ENCODE measurements at places on chromosomes 6 and 20. TPM values are rescaled to one million over a fixed set of nuclear protein-coding genes. Genes with fewer than 3 reads are reported as not detected.

DNA sequence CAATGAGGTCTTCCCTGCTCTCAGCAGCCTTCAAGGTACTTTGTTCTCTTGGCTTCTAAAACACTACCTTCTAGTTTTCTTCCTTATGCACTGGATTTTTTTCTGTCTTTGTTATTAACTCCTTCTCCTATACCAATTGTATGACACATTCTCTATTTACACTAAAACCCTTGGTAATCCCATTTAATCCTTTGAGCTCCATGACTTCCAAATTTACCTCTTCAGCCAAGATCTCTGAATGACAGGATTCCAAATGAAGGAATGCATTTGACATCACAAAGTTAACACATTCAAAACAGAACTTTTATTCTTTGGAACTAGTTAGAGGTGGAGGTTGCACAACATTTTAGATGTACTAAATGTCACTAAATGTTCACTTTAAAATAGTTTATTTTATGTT lies 86.6 kb upstream of the SAMD5 start:
- DNase-seq, result no peak

- DNase-seq, result no peak
These were observed 479.0 kb downstream of the PKHD1 start for GRCh38 chr6:51608383-51608782.

DNA sequence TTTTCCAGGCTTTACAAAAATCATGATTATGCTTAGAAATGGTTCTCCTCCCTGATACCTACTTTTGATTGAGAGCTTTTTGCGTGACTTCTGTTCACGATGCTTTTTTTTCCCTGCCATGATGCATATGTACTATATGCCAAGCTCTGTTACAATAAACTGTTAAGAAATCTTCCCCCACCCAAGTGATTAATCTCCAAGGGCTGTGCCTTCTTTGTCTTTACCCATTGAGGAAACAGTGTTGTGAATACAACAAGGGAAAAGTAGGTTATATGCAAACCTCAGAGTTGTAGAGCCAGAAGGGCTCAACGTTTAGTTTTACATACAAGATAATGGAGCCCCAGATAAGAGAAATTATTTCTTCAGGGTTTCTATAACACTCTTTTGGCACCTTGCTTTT lies 34.1 kb upstream of the MYLK2 start:
- no peak for DNase-seq

DNA sequence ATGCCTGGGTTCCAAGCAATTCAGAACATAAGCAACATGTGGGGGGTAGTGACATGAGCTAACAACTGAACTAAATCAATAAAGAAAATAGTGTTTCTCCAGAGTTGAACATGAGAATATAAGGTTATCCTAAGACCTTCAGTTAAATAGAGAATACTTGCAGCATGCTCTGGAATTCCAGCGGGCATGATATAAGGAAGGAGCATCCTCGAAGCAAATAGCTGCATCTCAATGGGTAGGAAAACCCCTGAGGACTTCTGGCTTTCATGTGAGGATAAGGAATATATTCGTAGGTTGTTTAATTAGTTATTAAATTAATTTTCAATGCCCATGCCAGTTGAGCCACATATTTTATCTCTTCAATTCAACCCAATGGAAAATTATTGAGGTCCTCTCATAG lies 631.2 kb upstream of the EPHA7 start:
- no peak for DNase-seq

DNA sequence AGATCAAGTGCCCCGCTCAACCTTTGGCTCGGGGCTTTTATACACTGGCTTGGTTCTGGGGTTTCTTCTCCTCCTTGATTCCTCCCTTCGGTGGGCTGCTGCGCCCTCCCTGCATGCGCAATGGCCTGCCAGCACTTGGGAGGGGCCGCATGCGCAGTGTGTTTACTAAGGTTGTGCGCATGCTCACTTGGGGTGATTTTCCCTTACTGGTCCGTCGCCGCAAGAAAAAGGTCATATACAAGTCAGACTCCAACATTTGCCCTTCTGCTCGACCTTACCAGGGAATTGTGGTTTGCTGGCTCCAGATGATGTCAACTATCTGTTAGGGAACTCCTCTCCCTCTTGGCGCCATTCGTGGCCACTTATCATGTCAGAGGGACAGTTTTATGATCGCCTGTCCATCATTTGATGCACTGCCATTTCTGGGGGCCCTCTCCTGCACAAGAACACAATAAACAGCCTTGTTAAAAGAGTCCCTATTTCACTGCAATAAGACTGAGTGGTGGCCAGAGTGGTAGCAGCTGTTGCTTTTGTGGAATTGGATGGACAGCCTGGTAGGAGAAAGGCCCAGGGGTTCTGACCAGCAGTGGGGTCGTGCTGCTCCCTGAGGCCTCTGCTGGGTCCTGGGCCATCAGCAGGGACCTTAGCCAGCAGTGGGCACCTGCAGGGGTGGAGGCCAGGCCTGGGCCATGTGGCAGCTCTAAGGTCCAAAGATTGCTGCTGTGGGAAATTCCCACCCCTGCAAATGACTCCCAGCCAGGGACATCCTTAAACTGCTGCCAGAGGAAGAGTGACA lies 2.8 kb upstream of the LBP start:
- no peak for DNase-seq

- no peak for DNase-seq
These were observed 51.2 kb upstream of the FRMD1 start for GRCh38 chr6:168130168-168130696.

DNA sequence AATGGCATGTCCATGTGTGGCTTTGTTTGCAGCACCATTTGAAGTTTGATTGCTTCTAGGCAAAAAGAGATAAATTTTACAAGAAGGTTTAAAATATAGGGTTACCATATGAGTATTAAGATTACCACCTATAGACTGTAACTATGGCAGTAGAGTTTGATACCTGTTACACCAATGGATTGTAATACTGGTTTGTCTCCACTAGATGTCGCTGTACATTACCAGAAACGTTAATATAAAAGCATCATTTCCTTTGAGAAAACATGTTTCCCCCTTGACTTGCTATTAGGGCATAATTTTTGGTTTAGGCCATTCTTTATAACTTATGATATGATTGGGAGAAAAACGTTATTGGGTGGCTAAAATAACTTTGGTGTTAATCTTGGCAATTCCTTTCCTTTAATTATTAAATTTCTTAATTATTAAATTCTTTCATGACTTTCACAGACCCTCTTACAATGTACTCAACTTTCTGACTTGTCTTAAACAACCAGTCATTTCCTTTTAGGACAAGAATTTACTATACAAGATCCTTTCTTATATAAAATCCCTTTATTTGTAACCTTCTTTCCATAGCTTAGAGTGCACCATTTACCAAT lies 42.8 kb downstream of the HLA-DPB1 start:
- DNase-seq, result no peak

DNA sequence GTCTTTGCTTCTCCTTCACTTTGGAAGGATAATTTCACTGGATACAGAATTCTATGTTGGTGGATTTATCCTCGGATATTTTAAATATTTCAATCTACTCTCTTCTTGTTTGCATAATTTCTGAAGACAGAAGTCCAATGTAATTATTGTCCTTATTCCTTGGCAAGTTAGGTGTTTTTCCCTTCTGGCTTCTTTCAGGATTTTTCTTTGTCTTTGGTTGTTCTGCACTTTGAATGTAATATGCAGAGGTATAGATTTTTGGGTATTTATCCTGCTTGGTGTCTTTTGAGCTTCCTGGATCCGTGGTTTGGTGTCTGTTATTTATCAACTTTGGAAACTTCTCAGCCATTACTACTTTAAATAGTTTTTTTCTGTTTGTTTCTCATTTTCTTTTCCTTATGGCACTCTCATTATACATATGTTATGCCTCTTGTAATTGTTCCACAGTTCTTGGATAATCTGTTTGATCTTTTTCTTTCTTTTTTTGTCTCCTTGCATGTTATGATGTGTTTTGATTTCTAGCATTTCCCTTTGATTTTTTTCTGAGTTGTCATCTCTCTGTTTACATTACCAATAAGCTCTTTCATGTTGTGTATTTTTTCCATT lies 48.6 kb upstream of the ATXN1 start:
- DNase-seq, result no peak

- DNase-seq, result no peak
These were observed 15.0 kb downstream of the FITM2 start for GRCh38 chr20:44296011-44296410.

DNA sequence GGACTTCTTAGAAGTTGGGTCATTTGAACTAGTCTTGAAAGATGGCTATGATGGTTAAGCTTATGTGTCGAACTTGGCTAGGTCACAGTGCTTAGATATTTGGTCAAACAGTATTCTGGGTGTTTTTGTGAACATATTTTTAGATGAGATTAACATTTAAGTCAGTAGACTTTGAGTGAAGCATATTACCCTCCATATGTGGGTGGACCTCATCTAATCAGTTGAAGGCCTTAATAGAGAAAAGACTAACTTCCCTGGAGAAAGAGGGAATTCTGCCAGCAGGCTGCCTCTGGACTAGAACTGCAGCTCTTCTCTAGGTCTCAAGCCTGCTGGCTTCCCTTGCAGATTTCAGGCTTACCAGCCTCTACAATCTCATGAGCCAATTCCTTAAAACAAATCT lies 76.9 kb downstream of the RCAN2 start:
- DNase-seq, result no peak

- DNase-seq, result no peak
These were observed 18.7 kb downstream of the NANP start for GRCh38 chr20:25605148-25605547.

DNA sequence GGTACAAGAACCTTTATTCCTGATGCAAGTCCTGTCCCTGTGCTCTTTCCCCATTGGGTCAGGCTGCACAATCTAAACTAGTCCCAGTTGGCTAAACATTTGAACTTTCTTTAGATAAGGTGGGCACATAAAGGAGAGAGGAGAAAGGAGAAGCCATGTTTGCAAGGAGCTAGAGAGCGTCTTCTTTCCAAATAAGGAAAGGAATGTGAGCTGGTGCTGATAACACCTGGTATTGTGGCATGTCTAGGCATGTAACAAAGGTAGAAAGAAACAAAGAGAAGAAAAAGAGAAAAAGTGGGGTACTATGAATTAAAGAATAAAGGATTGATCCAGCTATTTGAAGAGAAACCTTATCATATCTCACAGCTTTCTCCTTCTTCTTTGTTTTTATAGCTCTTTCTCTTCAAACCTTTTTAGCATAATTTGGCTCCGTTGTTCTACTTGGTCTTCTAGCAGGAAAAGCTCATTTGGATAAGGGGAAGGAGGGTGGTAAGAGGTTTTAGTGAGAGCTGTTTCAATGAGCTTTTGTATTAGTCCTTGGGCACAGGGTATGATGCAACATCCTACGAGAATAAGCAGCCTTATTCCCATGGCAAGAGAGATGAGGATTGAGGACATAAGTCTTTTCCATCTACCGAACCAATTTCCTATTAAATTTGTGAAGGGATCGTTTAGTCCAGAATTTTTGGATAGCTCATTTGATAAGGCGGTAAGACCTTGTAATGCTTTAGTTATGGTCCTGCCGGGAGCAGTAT lies 415.5 kb upstream of the MAN1A1 start:
- DNase-seq, result no peak

- DNase-seq, result no peak
These were observed 84.5 kb upstream of the RALGAPA2 start for GRCh38 chr20:20796766-20797440.

DNA sequence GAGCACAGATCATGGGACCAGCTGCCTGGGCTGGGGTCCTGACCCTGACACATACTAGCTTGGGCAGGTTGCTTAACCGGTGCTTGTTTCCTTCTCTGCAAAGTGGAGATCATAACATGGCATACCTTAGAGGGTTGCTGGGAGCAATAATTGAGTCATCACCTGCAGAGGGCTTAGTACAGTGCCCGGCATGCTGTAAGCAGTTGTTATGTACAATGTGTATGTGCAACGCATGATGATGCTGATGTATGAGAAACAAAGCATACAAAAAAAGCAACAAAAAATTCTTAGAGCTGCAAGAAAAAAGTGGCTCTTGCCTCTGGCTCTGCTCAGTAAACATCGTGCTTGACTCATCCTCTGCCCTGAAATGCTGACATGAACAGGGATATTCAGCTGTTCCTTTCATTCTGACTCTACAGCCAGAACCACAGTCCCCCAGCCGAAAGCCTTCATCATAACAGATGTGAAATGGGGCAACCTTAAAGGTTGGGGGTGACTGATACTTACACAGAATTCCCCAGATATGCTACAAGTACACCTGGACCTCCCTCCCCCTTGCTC lies 91.7 kb downstream of the CLIC5 start:
- DNase-seq, result peak; percentile 66

GRCh38 chr6:167396068-167396658 lies 71.3 kb downstream of the TTLL2 start:
- DNase-seq, result no peak

DNA sequence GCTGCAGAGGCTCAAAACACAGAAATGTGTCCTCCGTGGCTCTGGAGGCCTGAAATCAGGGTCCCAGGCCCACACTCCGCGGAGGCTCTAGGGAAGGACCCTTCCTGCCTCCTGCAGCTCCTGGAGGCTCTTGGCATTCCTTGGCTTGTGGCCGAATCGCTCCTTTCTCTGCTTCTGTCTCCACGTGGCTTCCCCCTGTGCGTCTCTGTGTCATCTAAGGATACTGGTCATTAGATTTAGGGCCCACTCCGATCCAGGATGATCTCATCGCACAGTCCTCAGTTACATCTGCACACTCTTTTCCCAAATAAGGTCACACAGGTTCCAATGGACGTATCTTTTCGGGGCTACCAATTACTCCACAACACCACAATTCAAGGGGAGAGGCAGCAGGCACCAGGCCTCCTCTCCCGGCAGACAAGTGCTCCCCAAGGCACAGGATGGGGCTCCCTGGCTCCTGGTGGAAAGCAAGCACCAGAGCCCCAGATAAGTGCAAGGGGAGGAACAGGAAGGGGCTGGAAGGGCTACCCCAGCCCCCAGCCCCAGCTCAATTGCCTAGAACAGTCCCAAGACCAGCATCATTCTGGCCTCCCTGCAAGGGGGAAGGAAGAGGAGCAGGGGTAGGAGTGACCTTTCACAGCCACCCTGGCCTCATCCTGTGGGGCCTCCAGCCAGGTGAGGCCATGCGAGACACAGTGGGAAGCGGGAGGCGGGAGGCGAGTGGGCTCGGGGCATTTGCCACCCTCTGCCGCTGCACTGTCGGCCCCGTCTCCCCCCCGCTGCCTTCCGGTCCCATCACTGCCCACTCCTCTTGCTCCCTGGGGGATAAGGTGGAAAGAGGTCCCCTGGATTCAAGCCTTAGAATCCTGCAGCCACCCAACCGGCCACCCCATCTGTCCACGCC lies 16.3 kb downstream of the NTSR1 start:
- no peak for DNase-seq

DNA sequence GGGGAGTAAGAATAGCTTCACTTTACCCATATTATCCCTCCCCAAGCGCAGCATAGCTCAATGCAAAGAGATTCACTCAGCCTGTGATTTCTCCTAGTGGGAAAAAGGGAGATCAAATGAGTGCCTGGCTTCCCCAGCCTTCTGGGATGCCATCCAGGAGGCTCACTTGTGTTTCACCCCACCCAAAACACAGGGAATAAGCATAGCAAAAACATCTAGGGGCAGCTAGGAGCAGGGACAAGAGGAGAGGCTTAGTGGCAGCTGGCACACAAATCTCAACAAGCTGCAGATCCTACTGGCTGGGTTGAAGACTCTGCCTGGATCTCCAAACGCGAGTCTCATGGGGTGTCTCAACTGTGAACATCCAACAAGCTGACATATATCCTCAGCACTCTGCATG lies 715.8 kb downstream of the RNF144B start:
- DNase-seq, result no peak

MAP7 gene
- total RNA-seq, result 2.7 TPM

OR2H2 gene
- not detected for total RNA-seq

CLPSL1 gene
- not detected for total RNA-seq

FOXC1 gene
- total RNA-seq, result 0.07 TPM

STX7 gene
- total RNA-seq, result 15.2 TPM
